ENCODE measurements at places on chromosomes 2 and 18.

- peak; percentile 28 for DNase-seq
Measured at GRCh38 chr18:59549503-59550173, 147.6 kb downstream of the CCBE1 start.

DNA sequence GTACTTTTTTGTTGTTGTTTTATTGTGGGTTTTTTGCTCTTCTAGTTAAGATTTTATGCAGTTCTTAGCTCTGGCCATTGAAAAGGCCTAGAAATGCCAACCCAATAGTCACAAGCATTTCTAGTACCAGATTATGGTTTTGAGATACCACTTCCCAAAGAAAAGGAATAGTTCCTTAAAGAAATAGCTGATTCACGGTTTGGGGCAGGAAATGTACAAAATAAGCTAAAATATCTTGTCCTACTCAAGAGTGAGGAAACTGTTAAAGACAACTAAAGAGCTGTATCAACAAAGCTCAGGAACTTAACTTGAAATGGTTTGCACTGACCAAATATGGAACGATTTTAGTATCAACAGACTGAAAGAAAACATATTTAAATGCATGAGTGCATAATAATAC, 35.4 kb downstream of the PGAP1 start:
- no peak for DNase-seq

DNA sequence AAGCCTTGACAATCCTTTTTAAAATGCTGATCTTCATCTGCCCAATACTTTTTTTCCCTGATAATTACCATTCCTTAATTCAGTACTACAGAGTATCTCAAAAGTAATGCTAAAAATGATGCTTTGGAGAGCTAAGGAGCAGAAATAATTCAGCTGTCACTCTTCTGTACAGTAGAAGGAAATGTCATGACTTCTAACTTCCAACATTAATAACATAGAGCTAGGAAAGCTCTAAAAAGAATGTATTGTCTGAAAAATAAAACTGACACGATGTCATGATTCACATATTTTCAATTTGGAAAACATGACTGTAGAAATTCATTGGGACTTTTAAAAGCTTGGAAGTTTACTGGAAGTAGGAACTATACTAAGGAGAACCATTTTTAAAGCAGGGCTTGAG, 212.3 kb downstream of the GULP1 start:
- DNase-seq = no peak

DNA sequence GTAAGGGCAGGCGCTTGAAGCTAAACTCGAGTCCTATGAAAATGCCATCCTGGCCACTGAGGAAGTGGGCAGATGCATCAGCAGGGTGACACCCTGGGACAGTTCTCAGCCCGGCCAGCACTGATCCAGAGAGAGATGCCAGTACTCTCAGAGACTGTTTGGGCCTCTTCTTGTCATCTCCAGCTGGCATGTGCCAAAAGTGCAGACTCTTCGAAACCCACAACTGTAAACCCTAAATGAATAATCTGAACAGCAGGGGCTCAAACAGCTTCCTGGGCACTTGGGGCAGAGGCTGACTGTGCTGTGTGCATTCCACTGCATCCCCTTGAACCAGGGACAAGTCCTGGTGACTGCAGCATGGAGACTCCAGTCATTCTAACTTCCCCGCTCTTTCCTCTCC, 204.2 kb upstream of the SMAD2 start:
- DNase-seq = no peak

DNA sequence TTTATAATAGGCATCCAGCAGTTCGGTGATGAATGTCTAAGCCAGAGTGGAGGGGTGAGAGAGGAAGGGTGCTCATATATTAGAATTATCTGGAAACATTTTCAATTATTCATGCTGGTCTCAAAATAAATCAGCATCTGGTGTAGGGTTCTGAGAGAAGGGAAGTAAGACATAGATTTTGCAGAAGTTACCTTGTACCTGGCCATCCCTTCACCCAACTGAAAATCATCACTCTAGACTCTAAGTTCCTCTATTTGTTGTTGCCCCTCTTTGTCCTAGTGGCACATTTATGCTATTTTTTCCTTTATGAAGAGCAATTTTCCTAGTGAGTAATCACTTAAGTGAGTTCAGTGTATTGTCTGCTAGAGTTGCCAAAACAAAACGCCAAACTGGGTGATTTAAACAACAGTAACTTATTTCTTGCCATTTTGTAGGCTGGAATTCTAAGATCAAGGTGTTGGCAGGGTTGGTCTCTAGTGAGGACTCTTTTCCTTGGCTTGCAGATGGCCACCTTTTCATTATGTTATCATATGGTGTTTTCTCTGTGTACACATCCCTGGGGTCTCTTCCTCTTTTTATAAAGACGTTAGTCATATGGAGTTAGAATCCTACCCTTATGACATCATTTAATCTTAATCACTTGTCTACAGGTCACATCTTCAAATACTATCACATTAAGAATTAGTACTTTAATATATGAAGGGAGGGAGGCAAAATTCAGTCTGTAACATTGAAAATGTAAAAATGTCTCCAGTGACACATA, 129.9 kb upstream of the KLHL14 start:
- DNase-seq = no peak

Data from globus pallidus (tissue), 1 donor.